ENCODE measurements at places on chromosomes 5 and 9.

DNA sequence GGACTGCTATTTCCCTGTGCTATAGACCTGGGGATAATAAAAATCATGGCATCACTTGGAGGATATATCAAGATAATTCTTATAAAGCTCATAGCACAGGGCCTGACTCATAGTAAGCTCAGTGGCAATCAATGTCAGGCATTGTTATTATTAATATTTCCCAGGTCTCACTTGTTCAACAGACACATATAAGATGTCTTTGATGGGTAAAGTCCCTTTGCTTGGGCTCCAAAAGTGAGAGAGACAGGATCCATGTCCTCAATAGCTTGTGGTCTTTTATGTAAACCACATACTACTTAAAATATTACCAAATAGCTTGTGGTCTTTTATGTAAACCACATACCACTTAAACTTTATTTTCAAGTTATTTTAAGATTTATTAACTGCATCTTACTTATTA lies 11.2 kb downstream of the SH3RF2 start:
- no peak for DNase-seq

DNA sequence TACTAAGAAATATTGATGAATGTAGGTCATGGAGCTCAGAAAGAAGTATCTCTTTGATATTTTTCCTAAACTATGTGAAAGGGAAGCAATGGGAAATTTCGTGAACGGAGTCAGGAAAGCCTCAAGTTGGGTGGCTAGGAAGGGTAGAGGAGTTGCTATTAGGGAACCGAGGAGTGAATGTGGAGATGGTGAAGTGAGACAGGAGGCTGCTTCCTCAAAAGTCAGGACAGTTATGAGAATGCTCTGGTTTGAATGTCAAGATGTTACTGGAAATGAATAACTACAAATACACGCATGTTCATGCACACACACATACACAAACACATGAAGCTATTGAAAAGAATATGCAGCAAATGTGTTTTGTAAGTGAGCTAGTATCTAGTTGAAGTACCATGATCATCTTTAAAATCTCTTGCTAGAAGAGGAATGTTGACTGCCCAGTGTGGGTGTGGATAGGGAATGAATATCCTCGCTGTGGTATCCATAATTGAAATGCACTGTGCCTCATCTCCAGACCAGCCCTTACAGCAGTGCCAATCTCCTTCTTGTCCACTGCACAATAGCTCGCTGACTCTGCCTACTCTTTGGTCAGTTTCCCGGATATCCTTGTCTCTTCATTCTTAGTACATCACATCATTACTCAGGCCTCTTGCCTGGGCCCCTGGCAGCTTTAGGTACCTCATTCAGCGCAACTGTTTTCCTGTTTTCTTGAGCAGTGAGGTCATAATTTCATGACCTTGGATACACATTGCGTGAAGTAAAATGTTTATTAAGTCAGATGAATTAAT lies 21.9 kb upstream of the PDCD1LG2 start:
- no peak for DNase-seq

- DNase-seq = no peak
Measured at GRCh38 chr5:54610197-54610944, 92.8 kb downstream of the SNX18 start.

- no peak for DNase-seq
Measured at GRCh38 chr9:17520268-17521064, 58.4 kb upstream of the SH3GL2 start.

Measured in stimulated activated CD8-positive, alpha-beta memory T cell treated with anti-CD3 and anti-CD28 coated beads, Interleukin-12 subunit alpha, Interleukin-12 subunit beta, amount 100 ng/mL, for 4 hours (primary cell).